ENCODE measurements at places on chromosomes 3 and 15.

DNA sequence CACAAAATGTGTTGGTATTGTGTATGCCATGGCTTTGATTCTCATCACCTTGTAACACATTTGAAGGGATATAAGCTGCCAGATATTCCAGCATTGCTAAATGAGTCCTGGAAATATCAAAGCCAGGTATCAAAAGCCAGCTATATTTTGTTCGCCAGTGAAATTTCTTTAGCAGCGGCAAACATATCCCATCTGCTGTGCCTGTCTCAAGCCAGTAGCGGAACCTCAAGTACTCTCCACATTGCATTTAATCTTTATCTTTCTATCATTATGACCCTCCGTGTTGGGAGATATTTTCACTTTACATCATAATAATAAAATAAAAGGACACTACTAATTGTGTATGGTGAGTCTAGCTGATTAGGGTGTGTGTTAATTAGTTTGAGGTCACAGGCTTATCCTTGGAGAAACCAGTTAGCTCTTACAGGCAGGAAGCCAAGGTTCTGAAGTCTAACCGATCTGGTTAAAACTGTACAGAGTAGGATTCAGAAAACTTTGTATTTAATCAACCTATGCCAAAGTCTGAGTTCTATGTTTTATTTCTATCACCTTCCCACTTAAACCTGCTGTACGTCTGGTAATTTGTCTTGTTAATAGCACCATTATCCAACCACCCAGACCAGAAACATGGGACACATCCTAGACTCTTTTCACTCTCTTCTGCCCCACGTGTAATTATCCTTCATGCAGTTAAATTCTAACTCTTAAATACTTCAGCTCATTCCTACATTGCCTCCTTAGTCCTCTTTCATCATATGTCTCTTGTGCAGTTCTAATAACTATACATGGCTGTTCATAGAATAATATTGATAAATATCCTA, 14.5 kb downstream of the TIPARP start:
- DNase-seq, result no peak

- DNase-seq, result no peak
These were observed 48.8 kb downstream of the NSMCE3 start for GRCh38 chr15:29220852-29221251.

GRCh38 chr3:125958511-125959316, 10.3 kb upstream of the ROPN1B start:
- DNase-seq, result no peak

GRCh38 chr3:190989218-190989617, 126.7 kb upstream of the GMNC start:
- DNase-seq, result no peak

- DNase-seq, result no peak
These were observed 140.6 kb upstream of the ABHD17C start for GRCh38 chr15:80554560-80554959.

DNA sequence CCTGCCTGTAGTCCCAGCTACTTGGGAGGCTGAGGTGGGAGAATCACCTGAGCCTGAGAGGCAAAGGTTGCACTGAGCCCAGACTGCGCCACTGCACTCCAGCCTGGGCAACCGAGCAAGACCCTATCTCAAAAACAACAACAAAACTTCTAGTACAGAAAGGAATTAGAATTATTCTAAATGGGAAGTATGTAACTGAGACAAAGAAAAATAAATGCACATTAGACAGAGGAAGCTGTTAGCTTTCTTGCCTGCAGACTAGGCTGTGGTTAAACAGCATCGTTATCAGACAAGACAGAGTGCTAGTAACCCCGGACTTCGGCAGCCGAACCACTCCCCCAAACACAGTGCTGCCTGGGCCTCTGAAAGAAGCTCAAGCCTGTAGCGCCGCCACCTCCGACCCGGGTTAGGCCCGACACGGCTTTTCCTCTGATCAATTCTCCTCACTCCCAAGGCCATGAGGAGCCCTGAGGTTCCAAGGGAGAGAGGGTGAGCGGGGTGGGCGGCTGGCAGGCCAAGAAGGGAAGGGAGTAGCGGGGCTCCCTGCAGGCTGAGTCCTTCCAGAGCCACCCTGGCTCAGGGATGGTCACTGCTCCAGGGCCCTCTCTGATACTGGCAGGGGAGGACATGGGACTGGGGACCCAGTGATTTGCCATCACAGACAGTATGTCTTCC, 44.8 kb upstream of the MUC4 start:
- no peak for DNase-seq

DNA sequence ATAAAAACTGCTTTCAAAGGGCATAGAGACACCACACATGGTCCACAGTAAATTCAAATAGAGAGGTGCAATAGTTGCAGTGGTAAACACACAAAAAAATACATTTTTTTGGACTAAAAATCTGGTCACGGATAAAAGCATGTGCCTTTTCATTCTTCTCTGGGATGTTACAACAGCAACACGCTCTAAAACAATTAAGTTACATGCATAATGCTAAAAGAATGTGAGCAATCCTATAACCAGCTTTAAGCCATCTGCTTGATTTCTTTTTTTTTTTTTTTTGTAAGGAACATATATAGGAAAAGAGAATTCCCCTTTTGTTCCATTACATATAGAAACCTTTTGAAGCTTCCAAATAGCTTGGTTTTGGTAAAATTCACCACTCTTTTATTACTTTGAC, 20.0 kb downstream of the WNT5A start:
- DNase-seq, result no peak

- no peak for DNase-seq
These were observed 45.5 kb downstream of the NBEAL2 start for GRCh38 chr3:47024932-47025331.

GRCh38 chr15:51226576-51227210, 111.7 kb downstream of the CYP19A1 start:
- no peak for DNase-seq

All from stimulated activated CD4-positive, alpha-beta T cell treated with anti-CD3 and anti-CD28 coated beads, Interleukin-4, amount 100 ng/mL, for 24 hours (primary cell).